Anterior cingulate cortex (tissue), 58 donors: ENCODE measurements at places on chromosomes 13 and 19.

- peak; percentile 63 for DNase-seq
Observed at GRCh38 chr19:42433503-42434260, 6.5 kb upstream of the LIPE start.

GRCh38 chr13:79775830-79776229 lies 294.9 kb downstream of the NDFIP2 start:
- DNase-seq = peak; percentile 22

- no peak for DNase-seq
Observed at GRCh38 chr13:38417727-38418126, 68.1 kb downstream of the UFM1 start.

DNA sequence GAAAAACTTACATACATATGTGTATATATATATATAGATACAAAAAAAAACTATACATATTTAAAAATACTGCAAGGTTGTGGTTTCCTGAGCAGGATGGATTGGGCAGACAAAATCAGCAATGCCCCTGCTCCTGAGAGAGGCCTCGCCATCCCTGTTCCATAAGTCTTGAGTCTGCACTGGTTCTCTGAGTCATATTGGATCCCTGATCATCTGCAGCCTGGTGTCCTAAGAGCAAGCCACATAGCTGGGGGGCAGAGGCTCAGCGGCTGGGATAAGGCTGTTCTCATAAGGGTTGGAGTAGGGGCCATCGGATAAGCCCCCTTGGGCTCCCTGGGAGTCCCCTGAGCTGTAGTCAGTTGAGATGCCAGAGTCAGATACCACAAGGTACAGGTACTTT lies 3.3 kb downstream of the SWSAP1 start:
- no peak for DNase-seq

DNA sequence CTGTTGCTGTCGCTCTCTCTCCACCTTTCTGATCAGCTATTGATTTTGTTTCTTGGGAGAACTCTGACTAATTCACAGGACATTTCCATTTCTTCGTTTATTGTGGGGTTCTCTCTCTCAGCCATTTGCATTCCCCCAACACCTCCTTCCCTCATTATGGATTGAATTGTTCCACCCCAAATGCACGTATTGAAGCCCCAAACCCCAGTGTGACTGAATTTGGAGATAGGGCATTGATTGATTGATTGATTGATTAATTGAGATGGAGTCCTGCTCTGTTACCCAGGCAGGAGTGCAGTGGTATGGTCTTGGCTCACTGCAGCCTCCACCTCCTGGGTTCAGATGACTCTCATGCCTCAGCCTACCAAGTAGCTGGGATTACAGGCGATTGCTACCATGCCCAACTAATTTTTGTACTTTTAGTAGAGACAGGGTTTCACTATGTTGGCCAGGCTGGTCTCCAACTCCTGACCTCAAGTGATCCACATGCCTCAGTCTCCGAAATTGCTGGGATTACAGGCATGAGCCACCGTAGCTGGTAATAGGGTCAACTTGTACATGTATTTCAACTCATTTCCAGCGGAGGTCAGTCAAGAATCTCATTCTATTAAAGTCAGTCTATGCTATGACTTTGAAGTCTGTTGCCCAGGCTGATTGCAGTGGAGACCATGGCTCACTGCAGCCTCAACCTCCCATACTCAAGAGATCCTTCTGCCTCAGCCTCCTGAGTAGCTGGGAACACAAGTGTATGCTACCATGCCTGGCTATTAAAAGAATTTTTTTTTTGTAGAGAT lies 13.6 kb downstream of the NFILZ start:
- no peak for DNase-seq

GRCh38 chr13:47213047-47213446 lies 316.2 kb upstream of the HTR2A start:
- no peak for DNase-seq

- no peak for DNase-seq
Observed at GRCh38 chr19:45764475-45764874, 4.6 kb downstream of the SIX5 start.

- no peak for DNase-seq
Observed at GRCh38 chr19:10952809-10953208, 8.0 kb upstream of the SMARCA4 start.

DNA sequence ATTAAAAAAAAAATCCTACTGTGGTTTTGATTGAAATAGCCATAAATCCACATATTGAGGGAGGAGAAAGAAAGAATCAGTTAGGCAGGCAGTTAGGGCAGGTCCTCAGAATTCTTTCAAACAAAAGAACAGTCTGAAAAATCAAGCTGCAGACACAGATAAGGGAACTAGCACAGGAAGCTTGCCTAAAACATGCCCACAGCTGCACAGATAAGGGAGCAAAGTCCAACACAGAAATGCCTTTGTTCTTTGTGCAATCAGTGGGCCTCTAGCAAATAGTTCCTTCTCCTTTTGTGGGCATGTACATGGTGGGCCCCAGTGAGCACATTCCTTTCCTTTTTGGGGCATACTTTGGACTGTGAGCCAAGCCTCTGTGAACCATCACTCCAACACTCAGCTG lies 42.7 kb downstream of the UTP14C start:
- DNase-seq = no peak

DNA sequence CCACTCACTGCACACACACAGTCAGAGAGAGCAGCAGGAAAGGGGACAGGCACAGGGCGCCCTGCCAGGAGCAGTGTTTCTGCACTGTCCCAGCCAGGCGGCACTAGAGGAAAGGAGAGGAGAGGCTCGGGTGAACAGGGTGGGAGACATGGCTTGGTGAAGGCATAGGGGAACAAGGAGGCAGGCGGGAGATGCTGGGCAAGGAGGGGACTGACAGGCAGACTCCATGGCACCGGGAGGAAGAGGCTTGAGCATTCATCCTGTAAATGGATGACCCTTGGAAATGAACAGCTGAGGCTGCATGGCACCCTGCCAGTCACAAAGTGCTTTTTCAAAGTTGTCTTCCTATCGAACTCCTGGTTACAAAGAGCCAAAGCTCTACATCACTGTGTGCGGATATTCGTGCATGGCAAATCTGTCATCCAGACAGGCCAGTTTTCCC lies 22.4 kb downstream of the MED26 start:
- no peak for DNase-seq
